ENCODE measurements at places on chromosomes 2 and 18.
A peak's percentile ranks its signal among the peaks of the same experiment; 100 is the strongest.

- DNase-seq, result peak; percentile 36
Observed at GRCh38 chr2:96105152-96105915, 11.0 kb downstream of the ADRA2B start.

GRCh38 chr18:37963837-37964236 lies 398.2 kb upstream of the CELF4 start:
- no peak for DNase-seq

- no peak for DNase-seq
Observed at GRCh38 chr2:86238354-86238753, 39.1 kb downstream of the MRPL35 start.

GRCh38 chr2:191802180-191802579 lies 44.7 kb downstream of the CAVIN2 start:
- DNase-seq, result no peak

GRCh38 chr2:75587954-75588587 lies 27.3 kb upstream of the EVA1A start:
- DNase-seq, result no peak

DNA sequence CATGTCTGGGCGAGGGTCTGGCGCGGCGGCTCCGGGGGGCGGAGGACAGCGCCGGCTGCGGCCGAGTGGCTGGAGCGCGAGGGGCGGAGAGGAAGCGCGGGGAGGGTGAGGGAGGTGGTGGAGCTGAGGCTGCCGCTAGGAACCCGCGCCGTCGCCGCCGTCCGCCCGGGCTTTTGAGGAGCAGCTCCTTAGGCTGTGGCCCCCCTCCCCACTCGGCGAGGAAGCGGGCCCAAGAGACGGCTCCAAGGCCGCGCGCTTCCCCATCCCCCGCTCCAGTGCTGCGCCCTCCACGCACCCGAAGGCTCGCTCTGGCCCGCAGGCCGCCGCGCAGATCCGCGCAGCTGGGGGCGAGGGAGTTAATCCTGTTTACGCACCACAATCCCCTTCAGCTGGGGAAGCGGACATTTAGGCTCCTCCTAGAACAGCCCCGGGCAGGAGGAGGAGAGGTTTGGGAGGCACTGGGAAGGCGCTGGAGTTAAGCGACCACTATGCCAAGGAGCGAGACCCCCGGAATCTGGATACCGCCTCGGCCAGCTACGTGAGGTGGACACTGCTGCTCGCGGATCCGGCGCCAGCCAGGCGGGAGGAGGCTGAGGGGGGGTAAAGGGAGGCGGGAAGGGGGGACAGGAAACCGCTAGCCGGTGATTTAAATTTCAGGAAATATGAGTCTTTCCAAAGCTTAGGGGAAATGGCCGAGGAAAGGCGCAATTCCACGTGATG lies at the start of gene CNRIP1:
TSS of gene CNRIP1 (minus strand) at position 552 of the 720 bp plus-strand sequence. CDS start at position 3, 549 bp downstream.
- peak; percentile 87 for DNase-seq

DNA sequence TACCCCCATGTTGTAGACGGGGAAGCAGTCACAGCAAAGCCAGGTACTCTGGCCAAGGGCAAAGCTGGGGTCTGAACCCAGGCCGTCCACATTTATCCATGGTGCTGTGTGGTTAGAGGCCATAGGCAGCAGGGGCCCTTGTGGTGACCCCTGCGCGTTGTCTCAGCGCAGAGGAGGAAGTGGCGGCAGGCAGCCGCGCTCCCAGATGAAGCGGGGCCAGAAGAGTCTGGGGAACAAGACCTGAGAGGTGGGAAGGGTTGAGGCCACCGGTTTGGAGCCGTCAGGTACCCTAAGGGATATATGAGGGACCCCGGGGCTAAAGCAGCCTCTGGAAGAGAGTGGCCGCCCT lies 770 bp downstream of the ZNF396 start:
- DNase-seq, result no peak

DNA sequence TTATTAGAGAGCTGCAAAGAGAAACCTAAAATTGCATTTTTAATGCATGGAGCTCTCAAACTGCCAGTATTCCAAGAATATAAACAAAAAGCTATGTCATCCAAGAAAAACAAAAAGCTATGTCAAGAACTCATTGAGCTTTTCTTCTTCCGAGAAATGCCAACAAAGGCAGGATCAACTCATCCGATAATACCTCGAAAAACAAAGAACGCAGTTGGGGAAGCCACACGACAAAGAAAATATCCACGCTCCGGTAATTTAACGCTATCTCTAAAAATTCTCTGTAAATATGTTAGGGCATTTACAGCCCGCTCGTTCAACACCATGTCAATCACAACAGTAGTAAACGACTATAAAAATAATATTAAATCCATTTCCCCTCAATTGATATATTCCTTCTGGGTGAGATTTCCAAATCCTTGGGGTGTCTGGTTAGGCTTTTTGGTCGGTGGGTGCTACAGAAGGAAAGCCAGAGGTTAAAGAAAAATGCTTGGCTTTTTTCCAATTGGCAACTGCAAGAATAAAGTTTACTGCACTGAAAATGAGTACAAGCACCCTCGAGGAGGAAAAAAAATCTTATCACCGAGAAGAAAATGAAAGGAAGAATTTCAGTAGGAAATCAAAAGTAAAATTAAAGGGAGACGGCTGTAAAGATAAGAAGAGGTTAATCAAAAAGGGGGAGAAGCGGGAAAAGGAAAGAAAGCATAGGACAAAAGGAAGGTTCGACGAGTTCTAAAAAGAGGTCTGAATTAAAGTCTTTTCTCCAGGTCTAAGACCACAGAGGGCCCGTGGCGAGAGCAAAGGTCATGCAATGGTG lies 856 bp downstream of the TIA1 start:
- no peak for DNase-seq

GRCh38 chr2:29317801-29318485 lies 202.7 kb downstream of the CLIP4 start:
- DNase-seq, result no peak
